Uterus (tissue), 4 donors: ENCODE measurements at places on chromosomes 3 and 15. TPM values are rescaled to one million over a fixed set of nuclear protein-coding genes. Genes with fewer than 3 reads are reported as not detected.
A peak's percentile ranks its signal among the peaks of the same experiment; 100 is the strongest.

DNA sequence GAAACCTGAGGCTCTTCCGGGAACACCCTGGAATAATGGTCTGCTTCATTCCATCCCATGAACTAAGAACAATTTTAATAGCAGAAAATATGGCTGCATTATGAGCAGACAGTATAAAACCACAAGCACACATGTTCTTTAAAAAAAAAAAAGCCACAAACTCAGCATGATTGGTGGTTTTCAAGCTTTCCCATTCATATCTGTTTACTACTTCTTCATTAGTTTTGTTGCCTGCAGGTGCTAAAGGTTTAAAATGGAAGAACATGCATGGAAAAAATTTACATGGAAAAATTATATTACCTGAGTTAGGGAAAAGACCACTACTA, 137.9 kb upstream of the HES1 start:
- no peak for DNase-seq
- H3K4me1 ChIP-seq, result no peaks in the 10 kb centered on the region
- H3K36me3 ChIP-seq, result no peaks in the 10 kb centered on the region

Gene ZNF620
- 1.3 TPM for total RNA-seq

DNA sequence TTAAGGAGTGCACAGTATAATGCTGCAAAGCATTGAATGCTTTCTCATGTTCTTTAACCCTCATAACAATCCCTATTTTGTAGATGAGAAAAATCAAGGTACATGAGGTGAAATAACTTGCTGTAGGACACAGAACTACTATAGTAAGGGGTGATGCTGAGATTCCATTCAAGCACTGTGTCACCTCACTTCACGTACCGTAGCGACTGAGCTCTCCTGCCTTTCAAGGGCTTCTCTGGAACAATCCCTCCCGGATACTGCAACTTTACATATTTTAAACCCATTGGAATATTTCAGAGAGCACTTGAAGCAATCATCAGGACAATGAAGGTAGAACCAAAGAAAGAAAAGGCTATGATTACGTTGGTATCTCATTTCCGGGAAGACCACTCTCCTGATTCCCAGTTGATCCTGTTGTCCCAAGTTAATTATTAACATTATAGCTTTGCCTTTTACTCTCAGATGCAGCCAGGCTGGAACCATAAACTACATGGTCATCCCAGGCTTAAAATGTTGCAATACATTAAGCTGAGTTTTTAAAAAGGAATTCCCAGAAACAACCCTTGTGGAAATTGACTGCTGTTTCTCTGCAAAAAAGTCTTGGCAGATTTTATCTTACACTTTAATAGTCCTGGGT, 252.2 kb upstream of the IGF1R start:
- no peak overlapping the region for H3K4me3 ChIP-seq
- no peak overlapping the region for H3K27ac ChIP-seq
- no peaks in the 10 kb centered on the region for H3K27me3 ChIP-seq
- no peaks in the 10 kb centered on the region for H3K36me3 ChIP-seq
- no peaks in the 10 kb centered on the region for H3K4me1 ChIP-seq

- no peak overlapping the region for H3K4me3 ChIP-seq
- DNase-seq, result no peak
- H3K36me3 ChIP-seq, result no peaks in the 10 kb centered on the region
- H3K27me3 ChIP-seq, result no peaks in the 10 kb centered on the region
- H3K27ac ChIP-seq, result no peak overlapping the region
Observed at GRCh38 chr3:107675233-107675900, 152.6 kb downstream of the BBX start.

DNA sequence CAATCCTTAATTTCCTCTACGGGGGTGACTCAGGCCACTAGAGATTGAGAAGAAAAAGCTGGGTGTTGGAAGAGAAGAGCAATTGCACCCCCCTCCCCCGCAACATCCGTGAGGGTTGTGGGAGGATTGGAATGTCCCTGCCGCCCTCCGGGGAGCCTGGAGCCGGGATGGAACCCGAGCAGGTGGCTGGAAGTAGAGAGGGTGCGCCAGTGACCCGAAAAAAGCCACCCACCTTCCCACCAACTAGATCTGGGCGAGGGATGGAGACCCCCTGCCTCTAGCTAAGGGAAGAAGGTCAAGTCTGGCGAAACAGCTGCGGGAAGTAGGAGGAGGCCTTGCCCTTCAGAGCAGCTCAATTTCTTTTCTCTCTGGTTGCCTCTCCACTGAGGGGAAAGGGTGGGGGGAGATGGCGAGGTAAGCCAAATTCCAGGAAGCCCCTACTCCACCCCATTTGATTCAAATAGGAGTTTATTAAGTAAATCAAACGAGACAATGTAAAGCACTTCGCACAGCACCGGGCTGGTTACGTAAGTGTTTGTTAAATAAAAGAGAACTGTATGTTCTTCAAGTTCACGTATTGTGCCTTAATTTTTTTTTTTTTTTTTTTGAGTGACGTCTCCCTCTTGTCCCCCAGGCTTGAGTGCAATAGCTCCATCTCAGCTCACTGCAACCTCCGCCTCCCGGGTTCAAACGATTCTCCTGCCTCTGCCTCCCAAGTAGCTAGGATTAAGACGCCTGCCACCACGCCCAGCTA, 1.1 kb upstream of the WWTR1 start:
- peaks cover 4% of the 10 kb centered on the region for H3K4me1 ChIP-seq
- no peaks in the 10 kb centered on the region for H3K27me3 ChIP-seq
- DNase-seq, result peak; percentile 85
- H3K4me3 ChIP-seq, result peak overlapping the region; percentile 72
- no peaks in the 10 kb centered on the region for H3K36me3 ChIP-seq

GRCh38 chr15:84643838-84644237, 10.2 kb downstream of the WDR73 start:
- H3K4me3 ChIP-seq, result no peak overlapping the region
- H3K36me3 ChIP-seq, result no peaks in the 10 kb centered on the region
- no peaks in the 10 kb centered on the region for H3K27me3 ChIP-seq
- H3K27ac ChIP-seq, result no peak overlapping the region
- no peaks in the 10 kb centered on the region for H3K4me1 ChIP-seq

GRCh38 chr15:70664494-70664893, 98.9 kb downstream of the UACA start:
- H3K27me3 ChIP-seq, result no peaks in the 10 kb centered on the region
- no peaks in the 10 kb centered on the region for H3K36me3 ChIP-seq
- no peaks in the 10 kb centered on the region for H3K4me1 ChIP-seq
- no peak overlapping the region for H3K27ac ChIP-seq

Gene FOXL2NB
- total RNA-seq, result 1.3 TPM

DNA sequence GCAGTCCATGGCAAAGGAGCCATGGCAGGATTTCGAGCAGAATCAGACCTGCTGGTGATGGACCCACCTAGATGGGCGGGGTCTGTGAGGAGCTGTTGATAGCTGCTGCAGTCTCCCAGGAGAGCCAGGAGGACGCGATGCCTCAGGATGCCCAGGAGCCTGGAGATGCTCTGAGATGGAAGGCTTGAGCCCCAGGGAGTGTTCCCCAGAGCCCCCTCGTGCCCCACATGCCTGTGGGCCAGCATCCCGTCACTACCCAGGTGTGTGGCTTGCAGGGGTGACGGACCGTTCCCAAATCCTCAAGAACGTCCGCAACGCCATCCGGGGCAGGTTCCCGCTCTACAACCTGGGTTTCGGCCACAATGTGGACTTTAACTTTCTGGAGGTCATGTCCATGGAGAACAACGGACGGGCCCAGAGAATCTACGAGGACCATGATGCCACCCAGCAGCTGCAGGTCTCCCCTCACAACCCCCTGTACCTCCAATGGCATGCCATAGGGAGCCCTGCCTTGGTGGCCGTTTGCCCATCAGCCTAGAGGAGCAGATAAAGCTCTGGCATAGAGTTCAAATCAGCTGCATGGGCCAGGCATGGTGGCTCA, 6.7 kb downstream of the ITIH1 start:
- no peak overlapping the region for H3K4me3 ChIP-seq
- no peaks in the 10 kb centered on the region for H3K36me3 ChIP-seq
- no peak overlapping the region for H3K27ac ChIP-seq
- DNase-seq, result peak; percentile 7

DNA sequence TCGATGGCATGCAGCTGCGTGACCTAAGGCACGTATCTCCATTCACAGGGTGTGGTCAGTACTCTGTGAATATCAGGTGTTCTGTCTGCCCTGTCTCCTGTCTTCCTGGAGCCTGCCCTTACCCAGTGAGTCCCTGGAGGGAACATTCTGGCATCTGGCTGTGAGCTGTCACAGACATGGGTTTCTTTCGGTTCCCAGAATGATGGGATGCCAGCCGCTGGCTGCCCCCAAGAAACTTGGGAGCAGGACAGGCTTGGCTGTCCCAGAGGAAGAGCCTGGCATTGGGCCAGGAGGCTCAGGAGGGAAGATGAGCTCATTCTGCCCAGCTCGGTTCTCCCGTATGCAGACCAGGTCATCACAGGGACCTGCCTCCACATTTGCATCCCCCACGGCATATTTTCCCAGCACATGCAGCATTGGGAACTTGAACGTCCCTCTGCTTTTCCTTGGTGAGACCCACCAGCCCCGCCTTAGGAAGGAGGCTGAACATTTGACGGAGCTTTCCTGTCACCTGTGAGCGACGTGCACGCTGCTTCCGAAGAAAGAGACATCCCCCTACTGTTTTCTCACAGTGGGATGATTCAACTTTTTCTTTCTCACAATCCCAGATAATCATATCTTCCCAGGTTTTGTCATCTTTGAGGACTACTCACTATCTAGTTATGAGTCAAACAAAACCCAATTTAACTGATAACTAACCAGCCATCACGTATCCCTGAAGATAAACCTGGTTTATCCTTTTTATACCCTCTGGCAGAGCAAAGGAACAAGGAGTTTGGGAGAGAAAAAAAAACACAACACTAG, 22.0 kb upstream of the PGPEP1L start:
- H3K4me3 ChIP-seq, result no peak overlapping the region
- no peak for DNase-seq
- H3K36me3 ChIP-seq, result no peaks in the 10 kb centered on the region
- no peak overlapping the region for H3K27ac ChIP-seq

Gene BCL2A1
- not detected for total RNA-seq

- no peaks in the 10 kb centered on the region for H3K36me3 ChIP-seq
- no peak for DNase-seq
- no peak overlapping the region for H3K4me3 ChIP-seq
- H3K4me1 ChIP-seq, result no peaks in the 10 kb centered on the region
- no peak overlapping the region for H3K27ac ChIP-seq
Observed at GRCh38 chr3:148866261-148866660, 1.2 kb downstream of the CPA3 start.

GRCh38 chr3:111541391-111541790, 606 bp upstream of the CD96 start:
- H3K4me3 ChIP-seq, result no peak overlapping the region
- no peak overlapping the region for H3K27ac ChIP-seq
- H3K27me3 ChIP-seq, result no peaks in the 10 kb centered on the region

- DNase-seq, result no peak
- no peak overlapping the region for H3K27ac ChIP-seq
- no peak overlapping the region for H3K4me3 ChIP-seq
- H3K36me3 ChIP-seq, result no peaks in the 10 kb centered on the region
- H3K27me3 ChIP-seq, result no peaks in the 10 kb centered on the region
Observed at GRCh38 chr3:160474416-160474838, 24.8 kb upstream of the TRIM59 start.

GRCh38 chr15:33142708-33143107, 51.8 kb downstream of the FMN1 start:
- no peak overlapping the region for H3K27ac ChIP-seq
- no peaks in the 10 kb centered on the region for H3K36me3 ChIP-seq
- no peak for DNase-seq
- no peaks in the 10 kb centered on the region for H3K27me3 ChIP-seq

Gene KBTBD13
- total RNA-seq, result 0.21 TPM

Gene ALS2CL
- 75.3 TPM for total RNA-seq

GRCh38 chr3:157225001-157225400, 65.1 kb upstream of the CCNL1 start:
- no peaks in the 10 kb centered on the region for H3K36me3 ChIP-seq
- no peaks in the 10 kb centered on the region for H3K27me3 ChIP-seq
- H3K27ac ChIP-seq, result no peak overlapping the region
- no peaks in the 10 kb centered on the region for H3K4me1 ChIP-seq

GRCh38 chr3:70914862-70915261, 602.4 kb upstream of the MDFIC2 start:
- H3K27me3 ChIP-seq, result no peaks in the 10 kb centered on the region
- no peak overlapping the region for H3K27ac ChIP-seq
- H3K4me1 ChIP-seq, result no peaks in the 10 kb centered on the region
- DNase-seq, result no peak

Gene KLHL40
- not detected for total RNA-seq

DNA sequence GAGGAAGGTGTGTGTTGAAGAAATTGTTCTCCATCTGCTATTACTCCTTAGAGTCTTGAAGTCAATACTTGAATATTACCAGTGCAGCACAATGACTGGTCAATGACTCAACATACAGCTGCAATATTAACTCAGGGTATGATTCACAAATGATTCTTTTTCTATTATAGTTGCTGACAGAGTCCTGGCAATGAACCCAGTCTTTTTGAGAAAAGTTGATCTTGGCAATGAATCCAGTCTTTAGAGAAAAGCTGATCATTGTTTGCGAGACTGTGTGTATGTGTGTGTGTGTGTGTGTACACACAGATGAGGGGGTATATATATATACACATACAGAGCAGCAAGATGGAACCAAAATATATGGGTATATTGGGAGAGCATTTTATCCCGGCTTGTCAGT, 315.1 kb downstream of the ZNF385D start:
- H3K27me3 ChIP-seq, result no peaks in the 10 kb centered on the region
- no peak overlapping the region for H3K27ac ChIP-seq
- no peak for DNase-seq
- H3K4me3 ChIP-seq, result no peak overlapping the region
- H3K36me3 ChIP-seq, result no peaks in the 10 kb centered on the region

- H3K27ac ChIP-seq, result peak overlapping the region; percentile 7
- no peaks in the 10 kb centered on the region for H3K36me3 ChIP-seq
- H3K4me3 ChIP-seq, result no peak overlapping the region
- no peak for DNase-seq
- H3K4me1 ChIP-seq, result no peaks in the 10 kb centered on the region
- no peaks in the 10 kb centered on the region for H3K27me3 ChIP-seq
Observed at GRCh38 chr3:14434498-14435151, 32.2 kb downstream of the SLC6A6 start.

Gene GRAMD1C
- total RNA-seq, result 10.3 TPM
